ENCODE measurements at places on chromosomes 16 and 17.

DNA sequence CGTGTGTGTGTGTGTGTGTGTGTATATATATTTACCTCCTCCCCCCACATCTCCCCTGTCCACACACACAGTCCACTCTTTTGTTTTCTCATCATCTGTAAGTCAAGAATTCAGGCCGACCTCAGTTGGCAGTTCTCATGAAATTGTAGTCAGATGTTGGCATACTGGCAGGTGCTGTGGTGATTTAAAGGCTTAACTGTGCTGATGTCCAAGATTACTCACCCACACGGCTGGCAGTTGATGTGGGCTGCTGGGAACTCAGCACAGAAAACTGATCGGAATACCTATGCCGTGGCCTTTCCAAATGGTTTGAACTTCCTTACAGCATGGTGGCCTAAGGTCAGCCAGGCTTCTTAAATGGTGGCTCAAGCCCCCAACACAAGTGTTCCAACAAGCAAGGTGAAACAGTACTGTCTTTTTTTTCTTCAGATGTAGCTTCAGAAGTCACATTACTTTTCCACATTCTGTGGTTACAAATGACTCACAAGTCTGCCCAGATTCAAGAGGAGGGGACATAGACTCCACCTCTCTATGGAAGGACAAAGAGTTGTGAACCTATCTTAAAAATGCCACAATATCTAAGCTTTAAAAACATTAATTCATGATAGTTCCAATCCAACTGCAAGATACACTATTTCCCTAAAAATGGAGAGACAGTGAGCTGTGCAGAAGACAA is 198.5 kb upstream of the HS3ST4 start:
- no peak for DNase-seq

DNA sequence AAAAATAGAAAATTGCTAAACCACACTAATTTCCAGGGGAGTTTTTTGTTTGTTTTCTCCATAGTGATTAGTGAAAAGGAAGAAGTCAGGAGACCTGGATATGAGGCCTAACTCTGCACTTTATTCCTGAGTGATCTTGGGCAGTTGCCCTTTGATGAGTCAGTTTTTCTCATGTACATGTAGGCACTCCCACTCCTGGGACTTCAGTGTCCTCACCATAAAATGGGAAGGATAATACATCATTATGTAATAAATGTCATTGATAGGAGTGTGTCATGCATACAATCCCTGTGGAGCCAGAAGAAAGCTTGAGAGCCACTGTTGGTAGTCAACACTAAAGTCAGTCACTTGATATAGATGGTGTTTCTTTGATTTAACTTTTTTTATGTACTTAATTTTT is 32.5 kb downstream of the WIPF2 start:
- peak; percentile 30 for DNase-seq

GRCh38 chr17:47704116-47704515 is 10.2 kb downstream of the TBKBP1 start:
- DNase-seq: no peak

DNA sequence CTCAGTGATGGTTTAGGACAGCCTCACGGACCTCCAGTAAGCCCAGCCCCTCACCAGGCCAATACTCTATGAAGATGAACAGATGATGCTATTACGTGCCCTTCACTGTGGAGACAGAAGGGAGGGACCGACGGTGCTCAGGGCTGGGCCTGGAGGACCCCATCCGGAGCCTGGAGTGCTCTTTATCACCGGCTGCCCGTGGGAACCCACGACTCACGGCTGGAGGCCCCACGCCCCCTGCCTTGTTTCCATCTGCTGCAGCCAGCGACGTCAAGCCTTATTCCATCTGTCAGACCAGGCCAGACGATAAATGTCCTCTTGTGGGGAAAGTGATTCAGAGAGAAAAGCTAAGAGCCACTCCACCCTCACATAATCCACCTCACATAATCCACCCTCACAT is 4.0 kb upstream of the TIMM22 start:
- no peak for DNase-seq

- DNase-seq: peak; percentile 35
Measured at GRCh38 chr16:49890876-49891275, 35.0 kb upstream of the ZNF423 start.

DNA sequence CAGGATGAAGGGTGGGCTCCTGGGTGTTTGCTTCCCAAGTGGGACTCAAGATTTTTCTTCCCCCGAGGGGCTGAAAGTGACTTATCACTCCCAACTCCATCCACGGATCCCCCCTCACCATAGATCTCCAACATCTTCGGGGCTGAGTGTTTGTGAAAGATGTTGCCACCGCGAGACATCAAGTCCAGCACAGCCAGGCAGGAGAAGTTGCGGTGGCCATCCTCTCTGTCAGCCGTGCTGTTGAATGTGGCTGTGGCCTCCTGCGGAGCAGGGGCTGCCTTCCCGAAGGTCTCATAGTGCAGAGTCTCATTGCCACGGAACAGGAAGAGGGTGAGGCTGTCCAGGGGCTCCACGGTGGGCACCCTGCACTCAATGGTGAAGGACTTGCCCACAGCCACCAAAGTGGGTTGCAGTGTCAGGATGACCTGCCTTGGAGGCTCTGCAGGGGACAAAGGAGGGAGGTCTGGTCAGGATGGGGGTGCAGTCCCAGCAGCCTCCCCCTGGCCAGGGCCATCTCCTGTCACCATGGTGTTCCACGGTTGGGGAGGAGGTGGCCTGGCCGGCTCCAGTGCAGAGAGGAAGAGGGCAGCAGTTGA is 5.5 kb downstream of the PRR29 start:
- DNase-seq: no peak

- DNase-seq: no peak
Measured at GRCh38 chr17:48002266-48002915, 31.5 kb downstream of the CDK5RAP3 start.

GRCh38 chr17:40541060-40541872 is 24.0 kb downstream of the CCR7 start:
- DNase-seq: peak; percentile 33

GRCh38 chr17:56034197-56034635 is 119.1 kb upstream of the ANKFN1 start:
- DNase-seq: no peak

DNA sequence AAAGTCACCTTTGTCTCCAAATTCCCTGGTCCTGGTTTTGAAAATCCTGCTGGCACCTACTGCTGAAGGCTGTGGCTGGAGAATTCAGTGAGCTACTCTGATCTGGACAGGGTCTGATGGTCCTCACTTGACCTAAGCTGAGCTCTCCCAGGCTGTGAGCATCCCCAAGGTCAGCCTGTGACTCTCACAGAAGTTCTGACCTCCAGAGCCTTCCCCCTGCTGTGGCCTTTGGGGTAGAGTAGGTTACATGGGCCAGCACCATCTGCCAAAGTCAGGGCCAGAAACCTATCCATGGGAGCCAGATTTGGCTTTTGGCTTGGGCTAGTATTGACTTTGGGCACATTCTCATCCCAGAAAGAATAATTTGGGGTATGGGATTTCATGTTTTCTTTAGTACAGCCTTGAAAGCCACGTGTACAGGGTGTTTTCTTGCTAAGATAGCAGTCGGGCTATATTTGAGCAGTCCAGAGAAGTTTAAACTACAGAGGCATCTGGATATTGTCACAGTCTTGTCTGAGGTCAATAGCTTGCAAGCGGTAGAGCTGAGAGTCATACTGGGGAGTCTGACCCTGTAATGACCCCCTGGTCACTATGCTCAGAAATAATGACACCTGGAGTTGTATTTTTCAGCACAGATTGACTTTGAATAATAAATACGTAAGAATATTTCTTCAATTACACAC is 6.2 kb upstream of the AGRP start:
- DNase-seq: no peak
